ENCODE measurements at places on chromosomes 2 and 18.
A peak's percentile ranks its signal among the peaks of the same experiment; 100 is the strongest.

DNA sequence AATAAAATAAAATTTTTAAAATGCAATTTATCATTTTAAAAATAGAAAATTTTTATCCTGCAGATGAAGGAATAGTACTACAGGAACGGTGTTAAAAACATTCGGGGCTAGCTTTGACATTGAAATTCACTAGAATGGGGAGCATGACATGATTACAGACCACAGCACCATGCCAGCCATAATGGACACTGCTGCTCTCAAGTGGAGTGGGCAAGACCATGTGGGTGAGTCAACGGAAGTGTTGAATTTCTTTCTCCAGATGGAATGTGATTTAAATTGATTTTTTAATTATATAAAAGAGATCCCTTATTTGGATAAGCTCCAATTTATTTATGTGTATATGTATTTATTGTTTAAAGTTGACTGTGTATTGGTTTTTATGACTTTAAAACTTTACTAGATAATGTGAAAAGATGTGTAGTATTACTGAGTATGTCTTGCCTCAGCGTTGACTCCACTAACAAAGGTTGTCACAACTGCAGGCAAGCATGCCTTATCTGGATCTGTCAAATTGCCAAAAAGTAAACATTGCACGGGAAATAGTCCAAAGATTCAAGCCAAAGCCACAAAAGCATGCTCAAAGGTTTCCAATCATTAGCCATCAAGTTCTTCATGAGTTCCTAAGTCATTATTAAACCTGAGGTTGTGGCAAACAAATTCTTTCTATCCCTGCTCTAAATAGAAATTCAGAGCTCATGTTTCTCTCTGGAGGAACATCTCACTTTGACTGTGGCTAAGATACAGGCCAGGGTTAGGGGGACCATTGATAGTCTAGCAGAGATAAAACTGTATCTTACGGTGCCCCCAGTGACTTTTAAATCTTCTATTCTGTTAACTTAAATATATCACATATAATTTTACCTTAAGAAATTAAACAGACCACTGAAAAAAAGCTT lies 536.9 kb downstream of the TMX3 start:
- DNase-seq: no peak

DNA sequence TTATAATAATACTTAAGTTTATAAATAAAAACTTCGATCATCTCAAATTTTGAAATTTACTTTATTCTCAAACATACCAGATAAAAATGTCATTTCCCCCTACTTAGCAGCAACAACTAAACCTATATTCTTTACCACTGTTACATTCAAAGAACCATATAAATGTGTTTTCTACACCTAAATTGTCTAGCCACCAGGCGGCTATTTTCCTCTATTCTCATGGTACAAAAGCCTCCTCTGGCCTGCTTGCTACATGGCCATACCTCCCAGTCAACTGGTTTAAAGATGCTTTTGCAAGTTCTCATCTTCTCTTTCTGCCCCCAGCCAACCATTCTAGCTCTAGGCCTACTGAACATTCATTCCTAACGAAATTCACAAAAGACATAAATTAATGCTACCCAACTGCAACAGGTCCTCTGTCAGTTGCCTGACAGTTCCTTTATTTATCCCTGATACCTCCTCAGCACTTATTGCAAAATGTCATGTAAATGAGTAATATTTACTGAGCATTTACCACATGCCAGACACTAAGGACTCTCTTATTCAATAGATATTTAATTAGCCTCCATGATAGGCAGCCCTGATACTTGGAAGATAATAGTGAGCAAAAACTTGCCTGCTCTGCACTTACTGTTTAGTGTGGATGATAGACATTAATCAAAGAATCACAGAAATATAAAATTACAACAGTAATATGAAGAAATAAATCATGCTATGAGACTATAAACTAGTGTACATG lies 5.0 kb downstream of the C1D start:
- DNase-seq: no peak

DNA sequence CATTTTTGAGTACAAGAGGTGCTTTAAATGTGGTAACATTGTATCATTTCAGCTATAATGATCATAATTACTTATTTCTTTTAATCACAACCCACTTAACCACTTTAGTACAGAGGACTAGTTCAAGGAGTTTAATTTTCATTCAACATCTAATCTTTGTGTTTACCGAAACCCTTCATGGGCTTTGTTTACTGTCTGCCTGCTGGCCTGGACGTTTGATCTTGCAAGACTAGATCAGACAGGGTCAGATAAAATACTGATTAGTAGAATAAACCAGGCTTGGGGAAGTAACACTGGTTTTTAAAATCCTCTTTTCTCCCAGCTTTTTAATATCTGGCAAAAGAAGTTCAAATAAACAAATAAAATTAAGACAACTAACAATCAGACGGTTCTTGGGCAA lies 93.6 kb downstream of the SATB2 start:
- DNase-seq: no peak

- no peak for DNase-seq
Observed at GRCh38 chr2:163970058-163970813, 234.4 kb upstream of the FIGN start.

DNA sequence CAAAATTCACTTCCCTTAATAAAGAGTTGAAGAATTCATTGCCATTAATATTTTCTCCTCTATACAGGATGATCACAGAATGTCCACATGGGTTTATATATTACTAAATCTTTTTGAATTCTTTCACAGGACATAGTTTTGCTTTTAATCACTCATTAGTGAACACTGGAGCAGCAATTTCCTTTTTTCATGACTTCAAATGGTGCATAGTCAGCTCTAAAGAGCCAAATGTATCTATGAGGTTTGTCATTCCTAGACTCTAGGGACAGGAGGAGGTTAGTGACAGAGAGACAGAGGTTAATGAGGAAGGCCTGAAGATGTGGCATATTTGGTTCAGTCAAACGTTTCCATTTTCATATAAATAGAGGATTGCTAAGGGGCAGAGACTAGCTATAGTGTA lies 111.8 kb downstream of the FSHR start:
- DNase-seq: no peak

DNA sequence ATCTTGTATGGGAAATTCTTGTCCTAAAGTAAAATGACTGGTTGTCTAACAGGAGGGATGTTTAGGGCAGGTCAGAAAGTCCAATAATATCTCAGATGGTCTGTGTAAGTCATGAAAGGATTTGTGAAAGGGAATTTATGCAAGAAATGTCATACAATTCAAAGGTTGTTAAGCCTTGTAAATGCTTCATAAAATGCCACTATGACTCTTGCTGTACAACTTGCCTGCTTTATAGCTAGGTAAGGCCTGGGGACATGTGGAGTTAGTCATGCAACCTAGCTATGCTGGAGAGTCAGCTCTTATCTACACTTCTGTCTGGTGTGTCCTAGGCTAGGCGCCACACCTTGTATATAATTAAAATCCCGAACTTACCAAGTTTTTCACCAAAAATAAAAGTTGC lies 36.9 kb upstream of the VWA3B start:
- DNase-seq: no peak

GRCh38 chr2:111642586-111643327 lies 241.2 kb downstream of the ANAPC1 start:
- DNase-seq: no peak

- no peak for DNase-seq
Observed at GRCh38 chr2:58680755-58681310, 439.7 kb upstream of the FANCL start.

- no peak for DNase-seq
Observed at GRCh38 chr2:119748135-119748534, 11.6 kb upstream of the PTPN4 start.

GRCh38 chr2:121625953-121626352 lies 23.3 kb downstream of the CLASP1 start:
- no peak for DNase-seq

GRCh38 chr2:144357623-144358373 lies 162.1 kb downstream of the ZEB2 start:
- DNase-seq: no peak

DNA sequence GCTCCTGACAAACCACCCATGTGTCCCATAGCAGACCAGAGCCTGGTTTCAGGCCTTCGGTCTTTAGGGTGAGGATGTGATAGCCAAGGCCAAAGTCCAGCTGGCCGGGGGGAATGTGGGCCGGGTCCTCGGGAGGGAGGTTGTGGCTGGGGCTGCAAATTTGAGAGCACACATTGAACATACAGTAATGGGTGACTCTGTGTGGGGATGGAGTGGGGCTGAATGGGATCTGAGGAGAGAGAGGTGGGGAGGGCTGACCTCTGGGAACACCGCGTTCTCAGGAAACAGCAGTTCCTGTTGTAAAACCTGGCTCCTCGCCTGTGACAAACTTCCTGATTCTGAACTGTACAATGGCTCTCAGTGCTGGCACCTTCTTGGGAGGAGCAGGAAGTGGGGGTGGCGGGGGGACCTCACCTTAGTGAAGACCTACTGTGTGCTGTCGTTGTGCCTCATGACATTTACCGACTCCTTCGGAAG lies 48.8 kb downstream of the MCFD2 start:
- DNase-seq: no peak

DNA sequence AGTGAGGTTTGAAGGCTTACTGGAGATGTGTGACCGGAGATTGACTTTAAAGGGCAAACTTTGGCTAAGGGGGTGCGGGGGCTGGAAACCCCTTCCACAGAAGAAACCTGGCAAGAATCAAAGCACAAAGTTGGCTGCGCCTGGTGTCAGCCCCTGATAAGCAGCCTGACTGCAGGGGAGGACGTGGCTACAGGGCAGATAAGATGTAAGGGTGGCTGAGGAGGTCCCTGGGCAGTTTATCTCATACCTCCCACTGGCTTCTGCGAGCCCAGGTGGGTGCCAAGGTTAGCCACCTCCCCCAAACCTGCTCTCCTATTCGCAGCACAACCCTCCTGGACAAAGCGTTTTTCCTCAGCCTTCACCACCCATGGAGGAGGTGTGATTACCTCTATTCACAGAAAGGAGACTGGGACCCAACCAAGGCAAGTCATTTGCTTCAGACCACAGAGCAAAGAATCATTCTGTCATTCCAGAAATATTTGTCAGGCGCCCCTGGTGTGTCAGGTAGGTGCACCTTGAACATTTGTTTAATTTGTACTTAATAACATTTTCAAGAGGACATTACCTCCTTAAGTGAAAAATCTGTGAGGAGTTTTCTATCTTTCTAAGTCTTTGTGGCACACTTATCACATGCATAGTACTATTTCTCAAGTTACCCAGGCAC lies 73.1 kb upstream of the IL1R1 start:
- DNase-seq: no peak

- no peak for DNase-seq
Observed at GRCh38 chr2:223815186-223815883, 22.0 kb downstream of the AP1S3 start.

DNA sequence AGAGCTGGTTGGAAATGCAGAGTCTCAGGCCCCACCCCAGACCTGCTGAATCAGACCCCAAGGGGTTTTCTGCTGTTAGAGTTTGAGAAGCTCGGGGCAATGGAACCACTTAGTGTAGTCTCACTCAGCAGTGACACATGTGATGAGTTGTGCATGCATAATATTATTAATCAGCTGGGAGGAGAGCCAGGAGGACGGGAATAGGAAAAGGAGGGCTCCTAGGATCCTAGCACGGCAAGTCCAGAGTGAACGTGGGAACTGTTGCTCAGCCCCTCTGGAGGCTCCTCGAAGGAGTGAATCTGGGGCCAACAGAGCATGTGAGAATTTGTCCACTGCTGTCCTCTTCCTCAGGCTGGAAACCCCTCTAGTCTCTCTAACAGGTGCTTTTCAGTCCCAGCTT lies 87.1 kb downstream of the HS1BP3 start:
- no peak for DNase-seq

- no peak for DNase-seq
Observed at GRCh38 chr2:84713441-84713840, 167.4 kb downstream of the TRABD2A start.

- peak; percentile 63 for DNase-seq
Observed at GRCh38 chr2:111168528-111169239, 48.0 kb downstream of the BCL2L11 start.

GRCh38 chr2:16040271-16041010 lies 100.1 kb downstream of the MYCN start:
- no peak for DNase-seq

DNA sequence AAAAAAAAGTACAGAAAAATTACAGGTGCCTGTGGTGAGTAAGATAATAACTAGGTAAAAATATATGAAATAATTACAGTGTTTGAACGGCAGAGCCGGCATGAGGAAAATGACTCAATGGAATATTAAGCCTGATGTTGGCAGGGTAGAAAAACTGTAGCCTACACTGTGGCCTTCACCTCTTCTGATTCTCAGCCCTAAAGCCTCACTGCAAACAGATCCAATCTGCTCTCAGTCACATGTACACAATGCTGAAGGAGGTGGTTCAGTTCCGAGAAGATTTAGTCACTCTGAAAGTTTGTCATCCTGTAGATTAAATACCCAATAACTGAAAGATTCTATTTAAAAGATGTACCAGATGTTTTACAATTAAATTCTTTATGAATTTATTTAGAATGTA lies 66.9 kb upstream of the MAP3K20 start:
- DNase-seq: no peak

DNA sequence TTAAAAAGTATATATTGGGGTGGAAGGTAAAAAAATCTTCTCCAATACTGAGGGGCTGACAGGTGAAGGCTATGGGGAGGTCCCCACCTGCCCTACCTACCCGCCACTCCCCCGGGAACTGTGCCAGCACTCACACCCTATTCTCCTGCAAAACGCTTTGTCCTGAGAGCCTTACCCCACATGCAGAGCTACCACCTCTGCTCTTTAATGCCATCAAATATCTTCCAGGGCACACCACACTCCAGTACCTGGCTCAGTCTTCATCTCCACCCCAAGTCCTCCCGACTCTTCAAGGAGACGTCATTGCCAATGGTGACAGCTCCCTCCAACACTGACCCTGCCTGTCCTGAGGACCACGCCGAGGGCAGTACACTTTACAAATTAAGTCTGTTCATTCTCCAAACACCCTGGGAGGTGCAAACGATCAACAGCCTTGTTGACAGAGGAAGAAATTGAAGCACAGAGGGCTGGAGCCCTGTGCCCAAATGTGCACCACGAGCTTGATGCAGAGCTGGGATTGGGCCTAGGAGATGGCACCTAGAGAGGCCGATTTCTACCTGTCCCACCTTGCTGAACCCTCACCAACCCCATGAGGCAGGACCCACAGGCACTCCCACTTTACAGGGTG lies 6.0 kb upstream of the GPR55 start:
- DNase-seq: no peak

- no peak for DNase-seq
Observed at GRCh38 chr2:163731735-163732134, 4.1 kb downstream of the FIGN start.

DNA sequence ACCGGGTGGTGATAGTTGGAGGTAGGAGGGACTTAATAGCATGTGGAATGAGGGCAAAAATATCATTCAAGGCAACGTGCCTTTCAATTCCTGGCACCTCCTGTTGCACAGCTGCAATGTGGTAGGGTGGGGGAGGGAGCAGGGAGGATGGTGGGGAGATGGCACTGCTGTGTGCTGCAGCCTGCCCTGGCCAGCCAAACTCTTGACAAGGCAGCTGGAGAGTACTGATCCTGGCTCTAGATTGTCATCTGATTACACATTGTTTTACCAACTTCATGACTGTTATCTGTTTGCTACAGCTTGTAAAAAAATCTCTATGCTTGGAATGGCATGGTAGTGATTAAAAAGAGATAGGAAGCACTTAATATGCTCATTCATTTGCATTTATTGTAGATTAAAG lies 47.7 kb downstream of the PLCL1 start:
- no peak for DNase-seq

GRCh38 chr2:239671916-239672849 lies 271.4 kb upstream of the HDAC4 start:
- DNase-seq: no peak

GRCh38 chr2:203070701-203071100 lies 56.0 kb downstream of the NBEAL1 start:
- no peak for DNase-seq

- no peak for DNase-seq
Observed at GRCh38 chr18:65751155-65752085, 608 bp downstream of the CDH7 start.

All from activated T-cell treated with anti-CD3 and anti-CD28 coated beads for 48 hours (primary cell).